Inflammatory macrophage (primary cell): ENCODE measurements at places on chromosomes 4 and X.

- DNase-seq = no peak
Measured at GRCh38 chr4:80387390-80388283, 52.1 kb downstream of the CFAP299 start.

- no peak for DNase-seq
Measured at GRCh38 chr4:7105276-7105675, 37.4 kb upstream of the GRPEL1 start.

GRCh38 chr4:40559585-40560465 is 69.8 kb downstream of the RBM47 start:
- DNase-seq = no peak

GRCh38 chrX:118714521-118714920 is 12.9 kb upstream of the IL13RA1 start:
- no peak for DNase-seq

DNA sequence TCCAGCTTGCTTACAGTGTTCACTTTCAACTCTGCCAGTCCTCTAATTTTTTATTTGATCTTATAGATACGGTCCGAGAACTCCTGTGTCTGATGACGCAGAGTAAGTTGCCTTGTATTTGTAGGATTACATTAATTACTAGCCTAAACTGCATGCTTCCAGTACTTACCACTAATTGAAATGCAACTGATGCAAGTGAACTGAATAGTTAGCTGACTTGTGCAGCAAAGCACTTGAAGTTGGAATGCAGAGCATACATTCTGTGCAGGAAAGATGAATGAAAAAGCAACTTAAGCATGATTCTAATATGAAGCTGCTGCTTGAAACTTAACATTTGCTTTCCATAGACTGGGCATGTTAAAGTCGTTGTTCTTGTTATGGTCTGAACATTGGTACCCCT is 100.9 kb downstream of the LIMCH1 start:
- DNase-seq = no peak

GRCh38 chr4:86223472-86223871 is 136.4 kb downstream of the MAPK10 start:
- no peak for DNase-seq

GRCh38 chr4:170581322-170581721 is 491.6 kb upstream of the AADAT start:
- DNase-seq = no peak

- no peak for DNase-seq
Measured at GRCh38 chr4:2360396-2360730, 58.1 kb downstream of the ZFYVE28 start.

- no peak for DNase-seq
Measured at GRCh38 chr4:107071108-107071507, 35.0 kb upstream of the DKK2 start.

- peak; percentile 4 for DNase-seq
Measured at GRCh38 chrX:150984169-150984824, 1.2 kb downstream of the HMGB3 start.

- no peak for DNase-seq
Measured at GRCh38 chr4:58561170-58561569, 1451.0 kb upstream of the IGFBP7 start.
